ENCODE measurements at places on chromosomes 2 and 18.
A peak's percentile ranks its signal among the peaks of the same experiment; 100 is the strongest.

GRCh38 chr2:124647245-124647644 is 622.2 kb downstream of the CNTNAP5 start:
- DNase-seq = no peak

- peak; percentile 35 for DNase-seq
Measured at GRCh38 chr2:170122883-170123547, 54.9 kb upstream of the MYO3B start.

GRCh38 chr18:56393870-56394269 is 244.5 kb downstream of the TXNL1 start:
- DNase-seq = no peak

- DNase-seq = no peak
Measured at GRCh38 chr2:196333397-196333796, 162.0 kb upstream of the STK17B start.

GRCh38 chr18:63091671-63092364 is 227.8 kb downstream of the BCL2 start:
- no peak for DNase-seq

GRCh38 chr2:166439078-166439477 is 55.0 kb downstream of the SCN7A start:
- DNase-seq = no peak

DNA sequence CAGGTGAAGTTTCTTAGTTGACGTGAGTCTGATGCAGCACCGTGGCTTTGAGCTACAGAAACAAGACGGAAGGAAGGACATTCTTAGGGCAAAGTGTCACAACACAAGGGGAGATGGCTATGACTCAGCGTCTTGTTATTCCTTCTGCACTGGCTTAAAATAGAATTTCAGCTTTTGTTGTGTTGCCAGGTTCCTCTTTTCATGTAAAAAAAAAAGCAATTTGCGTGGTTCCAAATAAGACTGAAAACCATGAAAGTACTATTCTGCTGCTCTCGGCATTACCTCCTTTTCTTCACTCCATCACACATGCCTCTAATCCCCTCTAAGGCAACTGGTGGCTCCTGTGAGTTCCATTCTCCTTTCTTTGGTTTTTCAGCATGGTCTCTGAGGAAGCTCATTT is 150.1 kb downstream of the ANTXR1 start:
- peak; percentile 94 for DNase-seq

DNA sequence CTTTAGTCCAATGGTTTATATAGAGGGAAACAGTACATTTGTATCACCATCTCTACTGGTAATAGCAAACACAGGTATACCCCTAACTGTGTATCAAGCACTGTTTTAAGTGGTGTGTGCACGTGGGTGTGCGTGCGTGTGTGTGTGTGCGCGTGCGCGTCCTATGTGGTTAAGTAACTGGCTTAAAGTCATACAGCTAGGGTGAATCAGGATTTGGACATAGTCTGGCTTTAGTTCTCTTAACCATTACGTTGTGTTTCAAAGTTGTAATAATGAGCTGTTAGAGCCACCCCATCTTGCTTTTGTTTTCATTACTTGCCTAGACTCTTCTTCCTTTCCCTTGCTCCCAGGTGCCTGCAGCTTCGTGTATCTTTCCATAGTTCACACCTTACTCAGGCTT is 2.1 kb downstream of the HADHB start:
- DNase-seq = no peak

- peak; percentile 73 for DNase-seq
Measured at GRCh38 chr2:25043241-25043867, 1.5 kb downstream of the EFR3B start.

DNA sequence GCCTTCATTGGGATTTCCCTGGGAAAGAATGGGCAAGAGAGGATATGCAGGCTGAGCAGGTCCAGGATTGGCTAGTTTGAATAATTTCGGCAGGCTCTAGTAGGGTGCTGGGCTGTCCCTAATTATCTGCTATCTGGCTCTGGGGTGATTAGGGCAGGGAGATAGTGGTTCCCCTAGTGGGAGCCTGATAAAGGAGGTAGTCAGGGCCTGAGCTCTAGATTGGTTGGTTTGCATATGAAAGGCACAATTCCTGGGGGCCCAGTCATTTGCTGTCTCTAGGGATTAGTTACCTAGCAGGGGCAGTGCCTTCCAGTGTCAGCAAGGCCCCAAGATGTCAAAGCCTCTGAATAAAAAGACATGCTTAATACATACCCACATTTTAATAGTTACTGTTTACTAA is 690.1 kb upstream of the KLHL29 start:
- no peak for DNase-seq

DNA sequence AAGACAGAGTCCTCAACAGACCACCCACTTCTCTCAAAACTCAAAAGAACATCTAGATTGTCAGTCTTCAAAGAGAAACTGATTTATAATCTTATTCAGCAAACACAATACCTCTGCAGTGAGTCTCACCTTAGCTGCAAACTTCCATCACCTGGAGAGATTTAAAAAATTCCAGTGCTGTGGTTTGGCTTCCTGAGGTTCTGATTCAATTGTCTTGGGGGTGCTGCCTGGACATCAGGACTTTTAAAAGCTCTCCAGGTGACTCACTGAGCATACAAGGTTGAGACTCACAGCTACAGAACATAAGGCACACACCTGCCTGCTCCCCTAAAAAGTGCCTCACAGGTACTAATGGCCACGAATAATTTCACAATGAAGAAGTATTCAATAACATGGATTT is 40.3 kb downstream of the RNF152 start:
- DNase-seq = no peak

- no peak for DNase-seq
Measured at GRCh38 chr2:9137379-9138150, 69.0 kb upstream of the ASAP2 start.

- DNase-seq = no peak
Measured at GRCh38 chr2:179017773-179018357, 32.1 kb downstream of the CCDC141 start.

- DNase-seq = peak; percentile 44
Measured at GRCh38 chr2:175877845-175878544, 124.1 kb downstream of the LNPK start.

DNA sequence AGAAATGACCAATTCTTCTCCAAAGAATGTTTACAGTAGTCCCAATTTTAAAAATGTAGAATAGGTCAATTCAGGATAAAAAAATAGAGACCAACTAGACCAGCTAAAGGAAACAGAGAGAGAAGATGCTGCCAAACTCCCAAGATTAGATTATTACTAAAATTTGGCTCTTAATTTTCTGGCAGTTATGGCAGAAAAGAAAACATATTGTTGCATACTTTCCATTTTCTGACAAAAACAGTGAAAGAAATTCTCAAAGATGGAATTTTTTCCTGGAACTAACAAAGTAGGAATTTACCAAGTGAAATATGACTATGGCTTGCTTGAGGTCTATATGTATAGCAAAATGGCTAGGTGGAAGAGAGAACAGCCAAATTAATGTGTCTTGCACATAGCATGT is 138.3 kb upstream of the STK17B start:
- peak; percentile 34 for DNase-seq

DNA sequence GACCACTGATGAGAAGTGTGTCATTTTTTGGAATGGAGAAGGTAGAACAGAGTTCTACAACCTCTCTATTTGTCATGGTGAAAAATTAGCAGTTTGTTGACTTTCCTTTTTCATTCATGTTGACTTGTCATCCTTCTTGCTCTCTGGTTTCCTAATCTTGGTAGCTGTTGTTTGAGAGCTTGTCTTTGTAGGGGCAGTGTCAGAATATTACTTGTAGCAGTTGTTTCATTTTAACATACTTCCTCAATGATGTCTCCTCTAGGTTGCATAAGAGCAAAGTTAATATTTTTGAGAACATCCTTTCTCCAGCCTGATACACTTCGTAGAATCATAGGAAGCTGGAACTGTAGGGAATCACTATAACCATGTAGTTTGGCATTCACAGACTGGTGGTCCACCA is 368.2 kb upstream of the FANCL start:
- DNase-seq = no peak

GRCh38 chr2:207662203-207662602 is 37.0 kb upstream of the METTL21A start:
- no peak for DNase-seq

DNA sequence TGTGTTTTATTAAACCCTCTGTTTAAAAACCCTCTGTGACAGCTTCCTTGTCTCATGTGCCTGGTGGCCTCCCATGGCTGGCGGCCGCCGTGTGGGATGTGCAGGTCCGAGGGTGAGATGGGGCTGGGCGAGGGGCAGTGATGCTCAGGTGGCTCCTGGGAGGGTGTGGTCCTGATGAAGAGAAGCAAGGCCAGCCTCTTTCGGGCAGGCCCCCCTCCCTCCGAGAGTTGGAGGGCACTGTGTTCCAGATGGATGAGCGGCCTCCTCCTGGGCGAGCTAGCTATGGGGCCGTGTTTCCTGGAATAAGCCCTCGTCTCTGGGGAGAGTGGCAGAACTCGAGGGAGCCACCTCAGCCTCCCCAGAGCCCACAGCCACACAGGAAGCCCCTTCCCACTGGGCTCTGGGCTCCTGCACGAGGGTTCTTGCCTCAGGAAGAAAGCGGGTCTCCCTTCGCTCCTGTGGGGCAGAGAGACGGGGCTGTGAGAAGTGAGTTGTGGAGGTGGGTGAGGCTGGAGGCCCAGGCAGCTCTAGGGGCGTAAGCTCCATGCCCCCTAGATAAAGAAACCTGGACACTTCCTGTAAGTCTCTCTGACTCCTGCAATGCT is 72.1 kb downstream of the ASB1 start:
- no peak for DNase-seq

DNA sequence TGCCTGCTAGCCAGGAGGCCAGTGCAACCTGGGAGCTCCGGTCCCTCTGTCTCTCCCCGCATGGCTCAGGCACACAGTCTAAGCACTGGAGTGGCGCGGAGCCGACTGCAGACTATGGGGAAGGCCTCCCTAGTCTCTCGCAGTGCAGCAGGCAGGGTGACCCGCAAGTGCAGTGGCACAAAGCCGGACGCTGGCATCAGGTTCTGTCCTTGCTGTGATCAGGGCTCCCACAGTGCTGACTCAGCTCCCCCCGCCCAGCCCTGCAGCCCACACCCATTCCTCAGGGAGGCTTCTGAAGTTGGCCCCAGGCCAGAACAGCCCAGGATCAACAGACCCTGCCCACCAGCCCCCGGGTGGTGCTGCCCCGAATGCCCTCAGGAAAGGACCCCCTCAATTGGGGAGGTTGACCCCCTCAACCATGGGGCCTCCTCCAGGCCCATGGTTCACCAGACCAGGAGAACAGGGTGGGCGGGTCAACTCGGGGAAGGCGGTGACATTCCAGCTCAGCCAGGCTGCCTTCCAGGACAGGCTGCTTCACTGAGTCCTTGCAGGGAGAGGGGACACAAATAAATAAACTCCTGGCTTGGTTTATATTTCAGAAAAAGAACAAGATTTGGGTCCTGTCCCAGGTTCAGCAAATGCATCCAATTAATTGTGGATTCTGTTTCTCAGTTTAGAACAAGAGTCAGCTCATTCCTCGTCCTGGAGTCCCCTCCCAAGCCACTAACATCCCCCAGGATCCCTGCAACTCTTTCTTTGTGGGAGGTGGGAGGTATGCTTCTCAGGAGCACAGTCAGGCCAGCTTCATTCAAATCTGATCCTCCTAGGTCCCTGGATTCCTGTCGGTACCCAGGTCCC is 12.2 kb downstream of the BIN1 start:
- peak; percentile 73 for DNase-seq

DNA sequence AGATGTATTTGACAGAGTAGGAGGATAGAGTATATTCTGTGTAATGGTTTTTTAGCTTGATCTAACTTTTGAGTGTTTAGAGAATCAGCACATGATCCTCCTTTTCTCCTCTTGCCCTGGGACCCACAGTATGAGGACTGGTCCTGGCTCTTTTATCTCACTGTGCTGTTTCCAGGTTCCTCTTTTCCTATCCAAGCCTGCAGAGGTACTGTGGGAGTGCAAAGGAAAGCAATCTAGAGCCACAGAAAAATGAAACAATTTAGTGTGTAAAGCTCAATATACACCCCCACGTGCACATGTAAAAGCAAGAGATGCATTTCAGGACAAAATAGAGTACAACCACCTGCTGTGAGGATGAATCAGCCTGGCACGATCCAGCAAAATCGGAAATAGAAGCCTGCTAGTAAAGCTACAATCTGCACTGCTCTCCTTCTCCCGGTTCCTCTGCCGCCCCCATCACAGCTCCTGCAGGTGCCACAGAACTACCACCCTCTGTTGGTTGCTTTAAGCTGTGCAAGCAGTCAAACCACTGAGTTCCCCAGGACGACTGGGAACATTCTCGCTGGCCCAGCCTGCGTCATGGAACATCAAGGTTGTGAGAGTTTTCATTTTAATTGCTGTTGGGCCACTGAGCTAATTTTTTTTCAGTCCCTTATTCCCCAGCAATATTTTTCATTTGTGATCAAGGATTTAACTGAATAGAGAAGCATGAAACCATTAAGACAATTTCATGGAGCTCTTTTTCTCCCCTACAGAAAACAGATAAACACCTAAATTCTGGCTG is 47.8 kb upstream of the MAPRE3 start:
- peak; percentile 19 for DNase-seq

DNA sequence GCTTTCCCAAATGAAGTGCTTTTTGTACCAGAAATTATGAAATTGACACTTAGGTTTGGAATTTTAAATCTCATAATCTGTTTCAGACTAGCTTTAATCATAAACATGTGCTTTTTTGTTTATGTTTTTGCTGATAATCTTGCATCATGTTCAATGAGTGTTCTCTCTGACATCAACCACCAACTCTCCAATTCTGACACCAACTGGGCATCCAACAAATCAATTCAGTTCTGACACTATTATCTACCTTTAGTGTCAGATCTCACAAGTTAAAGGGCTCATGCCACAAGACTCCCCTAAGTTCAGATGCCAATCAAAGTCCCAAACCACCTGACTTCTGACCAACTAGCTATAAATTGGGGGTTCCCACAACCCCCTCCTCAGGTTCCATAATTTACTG is 19.6 kb downstream of the PELI1 start:
- no peak for DNase-seq

GRCh38 chr18:79897940-79898625 is 53.4 kb downstream of the SLC66A2 start:
- no peak for DNase-seq

- DNase-seq = no peak
Measured at GRCh38 chr2:109482361-109482861, 131.4 kb downstream of the SEPTIN10 start.

Measured in adipocyte (in vitro differentiated cells).